ENCODE measurements at places on chromosomes 3 and 15.

DNA sequence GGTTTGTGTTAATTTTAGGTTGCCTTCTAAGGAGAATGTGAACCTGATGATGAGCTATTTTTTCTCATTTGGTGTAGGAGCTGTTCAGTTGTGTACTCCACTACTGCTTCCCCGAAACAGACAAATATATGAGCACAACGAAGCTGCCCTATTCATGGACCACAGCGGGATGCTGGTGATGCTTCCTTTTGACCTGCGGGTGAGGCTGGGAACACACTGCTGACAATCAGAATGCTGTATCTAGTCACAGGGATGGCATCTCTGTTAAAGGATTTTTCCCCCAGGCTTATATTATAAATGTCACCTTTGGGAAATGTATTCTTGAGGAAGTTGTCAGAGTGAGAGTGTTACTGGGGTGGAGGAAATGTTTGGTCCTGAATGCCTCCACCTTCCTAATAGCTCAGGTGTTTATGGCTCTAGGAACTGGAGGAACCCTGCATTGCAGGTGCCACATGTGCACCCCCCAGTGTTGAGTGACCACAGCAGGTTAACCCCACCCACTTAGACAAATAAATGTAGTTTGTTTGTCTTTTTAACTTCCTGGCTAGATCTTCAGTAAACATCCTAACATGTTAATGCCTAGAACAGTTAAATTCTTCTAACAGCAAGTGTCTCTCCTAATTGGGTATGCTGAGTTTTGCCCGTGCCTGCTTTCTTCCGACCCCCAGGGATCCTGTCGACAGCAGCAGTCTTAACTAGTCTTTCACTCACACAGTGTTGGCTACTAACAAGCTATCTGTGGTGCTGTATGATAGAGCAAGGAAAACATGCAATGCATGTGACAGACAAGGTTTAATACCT, 35.7 kb downstream of the SRP14 start:
- no peak for DNase-seq

DNA sequence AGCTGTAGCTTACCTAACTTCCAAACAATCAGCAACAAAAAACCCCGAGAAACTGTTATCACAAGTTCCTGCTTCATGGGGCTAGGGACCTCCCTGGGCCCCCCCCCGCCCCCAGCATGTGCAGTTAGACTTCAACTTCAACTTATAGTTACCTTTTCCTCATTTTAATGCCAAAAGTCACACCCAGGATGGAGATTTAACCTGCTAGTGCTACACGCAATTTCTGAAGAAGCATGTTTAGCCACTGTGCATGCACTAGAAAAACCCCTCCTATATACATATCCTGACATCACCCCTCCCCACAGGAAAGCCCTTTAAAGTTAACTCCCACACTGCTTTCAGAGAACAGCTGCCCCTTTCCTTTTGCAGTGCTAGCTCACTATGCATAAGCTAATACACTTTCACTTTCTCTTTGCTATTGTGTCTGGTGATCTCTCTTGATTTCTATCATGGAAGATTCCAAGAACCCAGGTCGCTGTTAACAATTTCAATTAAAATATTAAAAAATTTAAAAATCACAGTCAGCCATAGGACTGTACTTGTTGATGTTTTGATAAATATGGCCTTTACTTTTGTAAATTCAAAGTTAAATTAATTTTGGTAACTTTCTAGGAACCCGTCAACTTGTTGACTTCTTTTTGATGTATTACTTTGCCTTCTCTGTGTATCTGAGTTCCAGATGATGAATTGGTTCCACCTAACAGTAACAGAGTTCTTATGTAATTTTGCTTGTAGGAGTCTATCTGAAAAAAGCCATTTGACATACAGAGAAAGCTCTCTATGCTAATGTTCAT, 75.2 kb upstream of the ACAD9 start:
- DNase-seq, result peak; percentile 47

DNA sequence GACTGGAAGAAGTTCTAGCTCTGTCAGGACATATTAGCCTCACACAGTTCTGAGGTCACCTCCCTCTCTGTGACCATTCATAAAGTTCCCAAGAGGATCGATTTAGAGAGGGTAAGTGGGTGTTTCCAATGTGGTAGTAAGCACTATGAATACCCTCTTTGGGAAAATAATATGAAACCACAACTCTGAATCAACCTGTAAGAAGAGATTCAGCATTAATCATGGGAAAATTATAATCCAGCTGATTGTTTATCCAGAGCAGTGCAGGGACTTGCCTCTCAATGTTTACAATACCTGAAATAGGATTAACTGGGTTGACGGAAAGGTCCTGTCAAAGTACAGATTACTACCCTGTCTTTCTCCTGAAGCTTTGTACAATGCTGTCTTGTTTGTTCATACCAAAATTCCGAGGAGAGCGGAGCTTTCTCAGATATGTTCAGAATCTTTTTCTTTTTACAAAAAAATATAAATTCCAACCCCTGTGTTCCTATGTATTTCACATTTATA, 302.9 kb upstream of the DPPA4 start:
- DNase-seq, result no peak

- DNase-seq, result peak; percentile 99
These were observed 35.3 kb upstream of the SEMA4B start for GRCh38 chr15:90165659-90166489.

- no peak for DNase-seq
These were observed 405.5 kb downstream of the SHQ1 start for GRCh38 chr3:72442759-72443158.

- DNase-seq, result no peak
These were observed 41.5 kb downstream of the TBC1D2B start for GRCh38 chr15:78035861-78036476.

Data from GM23248 (cell line).